ENCODE measurements at places on chromosomes 12 and 14. TPM values are rescaled to one million over a fixed set of nuclear protein-coding genes. Genes with fewer than 3 reads are reported as not detected.

The GALNT16 gene
- total RNA-seq = 1.3 TPM

DNA sequence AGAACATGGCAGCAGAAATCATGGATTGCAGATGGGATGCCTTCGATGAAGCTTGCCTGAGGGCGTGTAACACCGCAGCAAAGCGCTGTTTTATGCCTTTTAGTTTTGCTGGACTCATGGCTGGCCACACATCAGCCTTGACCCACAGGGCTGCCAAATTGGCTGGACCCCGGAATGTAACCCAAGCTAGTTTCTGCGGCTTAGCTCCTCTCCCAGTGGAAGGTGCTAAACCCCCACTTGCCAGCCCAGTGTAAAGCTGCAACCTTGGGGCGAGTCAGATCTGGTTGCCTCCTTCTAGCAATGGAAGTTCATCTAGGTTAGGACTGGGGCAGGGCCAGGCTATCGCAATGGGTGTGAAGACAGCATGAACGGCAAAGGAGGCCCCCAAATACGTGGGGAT, 38.3 kb downstream of the MEG3 start:
- no peak for DNase-seq

DNA sequence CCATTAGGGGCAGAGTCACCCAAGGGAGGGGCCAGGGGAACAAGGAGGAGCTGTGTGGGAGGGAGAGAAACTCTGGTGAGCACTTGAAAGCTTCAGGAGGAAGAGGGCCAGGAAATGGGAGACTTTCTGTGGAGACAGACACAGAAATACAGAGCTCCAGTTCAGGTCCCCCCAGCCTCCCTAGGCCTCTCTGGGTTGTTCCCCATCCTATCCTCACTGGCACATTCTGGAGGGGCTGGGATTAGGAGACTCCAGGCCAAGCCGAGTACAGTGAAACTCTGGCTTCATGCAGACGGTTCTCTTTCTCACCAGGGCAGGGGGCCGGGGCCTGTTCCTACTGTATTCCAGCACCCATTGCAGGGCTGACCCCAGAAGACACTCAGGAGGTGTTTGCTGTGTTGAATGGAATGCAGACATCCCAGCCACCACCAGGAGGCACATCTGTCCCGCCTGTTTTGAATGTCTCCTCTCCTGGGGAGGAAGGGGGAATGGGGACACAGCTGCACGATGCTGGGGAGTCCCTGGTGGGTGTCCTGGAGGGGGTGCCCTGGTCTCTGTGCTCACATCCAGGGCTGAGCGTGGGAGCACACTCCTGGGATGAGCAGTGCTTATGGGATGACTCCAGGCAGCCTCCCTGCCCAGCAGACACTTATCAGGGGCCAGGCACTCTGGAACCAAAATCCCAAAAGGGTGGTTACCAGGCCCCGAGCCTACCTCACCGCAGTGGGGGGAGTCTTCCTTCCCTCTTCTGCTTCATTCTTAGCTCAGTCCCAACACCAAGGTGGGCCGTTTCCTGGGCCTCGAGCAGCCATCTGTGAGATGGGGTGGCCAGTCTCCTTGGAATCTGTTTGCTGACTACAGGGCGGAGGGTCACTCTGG, 5.5 kb upstream of the KRT84 start:
- peak; percentile 22 for DNase-seq

DNA sequence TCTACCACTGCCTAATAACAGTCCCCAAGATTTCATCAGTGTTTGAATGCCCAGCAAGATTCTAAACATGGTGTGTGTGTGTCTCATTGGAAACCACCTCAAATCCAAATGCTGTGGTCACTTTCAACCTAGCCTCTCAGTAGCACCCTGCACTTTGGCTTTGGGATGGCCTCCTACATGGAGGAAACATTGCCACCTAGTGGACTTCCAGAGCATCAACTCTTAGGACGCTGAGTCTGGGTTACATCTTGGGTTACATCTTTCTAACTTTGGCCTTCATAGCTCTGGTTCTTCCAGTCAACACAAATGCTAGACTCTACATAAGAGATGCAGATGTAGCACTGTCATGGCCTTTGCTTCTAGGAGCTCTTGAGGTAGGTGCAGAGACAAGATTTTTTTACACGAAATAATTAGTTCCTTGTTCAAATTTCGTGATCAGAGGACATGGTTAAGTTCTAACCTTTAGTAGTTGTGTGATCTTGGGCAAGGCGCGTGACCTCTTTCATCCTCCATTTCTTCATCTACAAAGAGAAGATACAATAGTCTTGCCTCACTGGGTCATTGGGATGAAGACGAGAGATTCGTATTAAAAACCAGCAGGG, 113.5 kb upstream of the VASH1 start:
- DNase-seq = no peak

DNA sequence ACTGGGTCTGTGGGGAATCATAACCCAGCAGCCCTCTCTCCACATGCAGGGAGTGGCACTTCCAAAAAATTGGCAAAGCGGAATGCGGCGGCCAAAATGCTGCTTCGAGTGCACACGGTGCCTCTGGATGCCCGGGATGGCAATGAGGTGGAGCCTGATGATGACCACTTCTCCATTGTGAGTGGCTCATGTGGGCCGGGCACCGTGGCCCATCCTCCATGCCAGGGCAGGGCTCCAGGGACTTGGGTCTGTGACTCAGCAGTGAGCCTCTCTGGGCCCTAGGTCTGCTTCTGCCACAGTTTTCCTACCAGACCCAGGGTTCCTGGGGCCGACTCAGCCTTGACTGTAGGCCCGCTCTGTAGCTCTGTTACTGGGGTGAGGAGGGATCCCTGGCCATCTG, 2.2 kb downstream of the NPFF start:
- DNase-seq = no peak

DNA sequence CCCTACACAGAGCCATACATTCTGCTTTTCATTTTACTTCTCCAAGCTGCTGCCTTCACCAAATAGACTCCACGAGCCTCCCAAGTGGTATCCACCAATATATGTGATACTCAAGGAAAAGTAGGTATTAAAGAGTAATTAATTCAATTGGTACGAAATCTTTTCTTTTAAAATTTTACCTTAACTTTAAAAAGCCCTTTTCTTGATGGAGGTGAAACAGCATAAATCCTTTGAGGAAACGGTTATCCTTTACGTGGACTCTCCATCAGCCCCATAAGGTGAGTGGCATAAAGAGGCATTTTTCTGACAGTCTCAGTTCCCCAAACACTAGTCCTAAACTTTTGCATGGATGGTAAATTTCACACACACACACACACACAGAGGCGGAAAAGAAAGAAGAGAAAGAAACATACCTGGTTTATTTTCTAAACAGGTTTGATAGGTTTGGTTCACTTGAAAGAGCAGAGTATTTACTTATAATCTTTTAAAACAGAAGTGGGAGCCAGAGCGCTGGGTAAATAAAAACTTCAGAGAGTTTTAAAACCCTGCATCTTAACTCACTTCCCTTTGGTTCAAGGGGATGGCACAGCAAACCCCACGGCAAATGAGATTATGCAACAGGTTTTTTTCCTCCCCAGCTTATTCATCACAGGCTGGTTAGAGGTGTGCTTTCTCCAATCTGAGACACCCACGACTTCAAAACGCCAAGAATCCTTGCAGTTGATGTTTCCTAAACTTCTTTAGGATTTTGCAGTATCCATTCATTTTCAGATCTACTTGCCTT, 1.9 kb downstream of the DUSP16 start:
- DNase-seq = peak; percentile 52
